DMS79 treated with DMSO at 0.1 percent for 48 hours (cell line): ENCODE measurements at places on chromosomes 7 and 10.

DNA sequence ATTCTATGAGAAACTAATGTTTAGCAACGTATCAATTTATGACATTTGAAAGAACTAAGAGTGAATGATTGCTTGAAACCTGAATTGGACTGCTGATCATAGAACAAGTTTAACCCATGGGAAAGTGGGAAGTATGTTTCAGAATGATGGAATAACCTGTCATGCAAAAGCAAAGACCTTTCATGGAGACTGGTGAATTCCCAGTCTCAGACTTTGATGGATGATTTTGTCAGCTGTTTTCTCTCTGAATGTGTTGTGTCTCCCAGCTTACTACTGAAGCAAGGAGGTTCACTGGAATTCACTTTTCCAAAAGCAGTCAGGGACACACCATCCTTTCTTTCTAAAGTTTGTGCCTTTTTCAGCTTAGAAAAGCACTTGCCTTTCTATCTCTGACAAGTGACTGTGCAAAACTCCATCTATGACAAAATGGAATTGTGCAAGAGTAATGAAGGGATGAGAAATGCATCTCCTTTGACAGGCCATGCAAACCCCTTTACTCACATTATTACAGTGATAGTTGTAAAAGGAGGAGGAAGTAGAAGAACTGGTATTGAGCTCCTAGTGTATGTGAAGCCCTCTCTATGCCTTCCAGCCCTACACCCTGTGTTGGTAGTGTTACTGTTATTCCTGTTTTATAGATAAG lies 176.1 kb downstream of the PRKG1 start:
- no peak for DNase-seq

DNA sequence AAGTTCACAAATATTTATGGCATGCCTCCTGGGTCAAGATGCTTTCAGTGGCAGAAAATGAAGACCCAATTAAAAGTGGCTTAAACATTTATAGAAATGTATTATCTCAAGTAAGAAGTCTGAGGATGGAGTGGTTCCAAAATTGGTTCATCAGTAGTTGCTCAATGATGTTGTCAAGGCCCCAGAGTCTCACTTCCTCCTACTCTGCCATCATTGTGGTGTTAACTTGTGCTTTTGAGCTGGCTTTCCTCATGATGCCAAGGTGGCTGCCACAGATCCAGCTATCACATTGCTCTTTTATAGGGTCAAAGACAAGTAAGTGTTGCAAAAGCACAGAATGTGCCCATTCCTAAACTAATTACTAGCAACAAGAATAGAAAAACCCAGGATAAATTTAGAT lies 404.6 kb upstream of the NRP1 start:
- DNase-seq = no peak

DNA sequence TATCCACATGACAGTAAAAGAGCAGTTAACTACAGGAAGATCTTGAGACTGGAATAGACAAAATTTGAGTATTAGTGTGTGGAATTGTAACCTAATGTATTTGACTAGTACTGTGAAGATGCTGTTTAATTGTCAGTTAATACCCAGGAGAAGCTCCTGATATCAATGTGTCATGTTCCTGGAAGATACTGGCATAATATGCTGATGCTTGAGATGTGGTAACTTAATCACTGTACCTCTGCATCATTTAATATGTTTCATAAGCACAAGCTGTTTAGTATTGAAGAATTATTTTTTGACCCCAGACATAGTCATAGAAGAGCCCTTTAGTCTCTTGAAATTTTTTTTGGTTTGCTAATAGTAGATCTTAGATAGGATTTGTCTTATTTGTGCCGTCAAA lies 15.4 kb downstream of the CCSER2 start:
- no peak for DNase-seq

DNA sequence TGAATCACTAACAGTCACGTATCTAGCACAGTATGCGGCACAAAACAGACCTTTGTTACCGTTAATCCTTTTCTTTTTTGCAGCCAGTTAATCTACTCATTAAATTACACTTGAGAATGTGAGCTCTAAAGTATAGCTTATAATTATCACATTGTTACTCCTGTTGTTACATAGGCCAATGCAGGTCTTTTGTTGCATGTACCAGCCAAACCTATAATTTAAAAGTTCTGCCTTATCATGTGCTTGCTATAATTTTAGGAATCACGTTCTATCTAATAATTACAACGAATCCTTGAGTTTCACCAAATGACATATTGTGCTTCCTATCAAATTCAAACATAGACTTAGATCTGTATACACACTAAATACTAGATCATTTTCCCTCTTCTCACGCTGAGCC lies 245.1 kb downstream of the DGKI start:
- DNase-seq = no peak

- DNase-seq = no peak
These were observed 39.5 kb downstream of the AGK start for GRCh38 chr7:141590666-141591065.

DNA sequence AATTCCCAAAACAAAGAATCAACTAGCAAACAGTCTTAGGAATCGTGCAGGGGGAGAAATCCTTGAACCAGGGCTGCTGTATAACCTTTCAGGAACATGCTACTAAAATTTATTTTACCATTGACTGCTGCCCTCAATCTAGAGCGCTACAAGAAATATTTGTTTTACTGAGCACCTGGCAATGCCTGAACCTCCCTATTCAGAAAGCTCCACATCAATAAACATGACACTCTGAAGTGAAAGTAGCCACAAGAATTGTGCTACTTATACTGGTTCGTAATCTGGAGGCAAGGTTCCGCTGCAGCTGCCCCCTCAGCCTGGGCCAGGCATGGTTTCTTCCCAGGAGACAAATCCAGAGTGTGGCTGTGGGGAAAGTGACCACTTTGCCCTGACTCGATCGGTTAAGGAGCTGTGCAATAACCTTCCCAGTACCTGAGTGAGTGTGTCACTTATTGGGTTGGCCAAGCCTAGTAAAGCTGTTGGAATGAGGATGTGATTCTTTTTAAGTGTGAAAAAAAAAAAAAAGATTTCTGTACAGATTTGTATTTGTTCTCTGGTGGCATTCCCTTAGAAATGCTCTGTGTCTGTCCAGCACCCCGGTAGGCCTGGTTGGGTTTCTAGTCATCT lies 7.7 kb downstream of the VWA2 start:
- no peak for DNase-seq

GRCh38 chr7:41033500-41033899 lies 669.4 kb downstream of the INHBA start:
- DNase-seq = no peak

DNA sequence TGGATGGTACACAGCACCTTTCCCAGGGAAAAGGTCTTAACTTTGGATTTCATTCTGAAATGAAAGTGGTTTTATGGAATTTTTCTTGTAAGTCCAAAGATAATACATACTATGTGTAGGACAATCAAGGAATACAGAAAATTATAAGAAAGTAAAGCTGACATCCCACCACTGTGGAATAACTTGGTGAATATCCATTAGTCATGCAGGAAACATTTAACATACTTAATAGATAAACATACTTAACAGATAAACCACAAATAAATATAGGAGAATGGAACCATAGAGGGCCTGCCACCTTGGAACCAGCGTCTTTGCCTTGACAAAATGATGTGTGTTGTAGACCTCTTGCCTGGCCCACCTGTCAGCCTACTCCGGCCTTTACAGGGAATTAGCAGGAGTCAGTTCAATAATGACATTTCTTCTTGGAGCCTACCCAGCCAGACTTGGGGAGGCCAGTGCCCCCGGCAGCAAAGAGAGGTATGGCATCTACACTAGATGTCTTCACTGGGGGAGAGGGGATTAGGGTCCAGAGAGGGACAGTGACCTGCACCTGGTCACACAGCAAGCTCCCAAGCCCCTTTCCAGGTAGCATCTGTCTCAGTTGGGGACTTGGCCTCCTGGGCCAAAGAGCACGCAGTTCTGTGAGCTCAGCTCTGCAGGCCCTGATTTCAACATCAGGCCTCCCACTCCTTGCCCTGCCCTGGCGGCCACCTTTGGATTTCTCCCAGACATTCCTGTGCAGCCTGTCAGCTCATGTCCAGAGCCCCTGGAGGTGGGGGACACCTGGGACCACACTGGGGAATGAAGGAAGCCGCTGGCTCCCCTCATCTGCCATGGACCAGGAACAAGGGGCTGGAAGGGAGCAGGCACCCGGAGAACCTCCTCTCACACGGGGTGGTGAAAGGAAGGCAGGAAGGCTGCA lies 112.6 kb upstream of the PPIF start:
- no peak for DNase-seq

- no peak for DNase-seq
These were observed 630.6 kb downstream of the GRID1 start for GRCh38 chr10:85735997-85736396.

- no peak for DNase-seq
These were observed 82.7 kb downstream of the IGF2BP3 start for GRCh38 chr7:23387583-23387982.

DNA sequence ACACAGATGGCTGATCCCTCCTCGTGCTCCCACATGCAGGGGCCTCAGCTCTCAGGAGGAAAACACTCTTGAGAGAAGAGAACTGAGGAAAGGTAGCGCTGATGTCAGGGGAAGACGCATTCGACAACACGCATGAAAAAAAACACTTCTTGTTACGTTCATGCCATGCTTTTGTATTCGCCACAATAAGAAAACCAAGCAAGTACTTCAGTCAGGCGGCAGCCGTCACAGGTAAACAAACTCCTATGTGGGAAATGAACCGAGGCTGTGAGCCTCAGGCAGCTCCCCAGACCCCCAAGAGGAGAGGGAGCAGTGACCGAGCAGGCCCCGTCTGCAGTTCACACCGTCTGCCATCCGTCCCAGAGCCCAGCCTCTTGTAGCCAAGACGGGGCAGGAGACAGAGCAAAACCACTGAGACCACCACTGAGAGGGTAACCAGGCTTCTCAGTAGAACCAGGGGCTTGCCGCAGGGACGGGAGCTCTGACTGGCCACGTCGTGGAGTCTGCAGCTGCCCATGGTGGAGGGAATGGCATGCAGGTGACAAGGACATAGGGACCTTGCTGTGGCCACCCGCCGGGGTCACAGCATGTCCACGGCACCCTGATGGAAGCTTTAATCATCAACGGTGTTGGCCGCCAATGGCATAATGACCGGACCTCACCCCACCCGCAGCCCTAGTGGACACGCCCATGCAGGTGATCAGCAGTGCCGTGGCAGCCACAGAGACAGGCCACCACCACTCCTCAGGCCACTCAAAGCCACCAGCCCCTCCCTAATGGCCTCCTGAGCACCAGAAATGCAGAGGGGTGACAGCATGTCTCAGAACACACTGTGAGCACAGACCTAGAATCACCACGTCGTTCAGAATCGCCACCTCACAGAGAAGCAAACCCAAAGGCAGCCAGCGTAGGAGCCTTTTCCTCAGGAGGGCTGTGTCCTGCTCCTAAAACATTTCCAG lies 304.3 kb downstream of the PTPRN2 start:
- peak; percentile 91 for DNase-seq

GRCh38 chr7:18667466-18667865 lies 171.9 kb downstream of the HDAC9 start:
- DNase-seq = no peak

DNA sequence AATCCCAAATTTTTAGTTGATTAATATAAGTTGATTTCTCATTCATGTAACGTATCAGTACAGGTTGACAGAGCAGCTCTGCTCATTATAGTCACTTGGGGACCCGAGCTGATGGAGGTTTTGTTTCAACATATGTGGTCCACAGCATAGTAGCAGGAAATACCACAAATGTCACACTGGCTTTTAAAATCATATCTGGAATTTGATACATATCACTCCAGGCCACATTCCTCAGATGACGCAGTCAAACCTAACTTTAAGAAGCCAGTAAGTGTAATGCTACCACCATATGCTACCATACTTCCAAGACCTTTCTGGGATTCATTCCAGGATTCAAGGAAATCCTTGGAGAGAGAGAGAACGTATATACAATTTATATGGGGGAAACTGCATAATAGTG lies 156.3 kb downstream of the PHF14 start:
- no peak for DNase-seq

DNA sequence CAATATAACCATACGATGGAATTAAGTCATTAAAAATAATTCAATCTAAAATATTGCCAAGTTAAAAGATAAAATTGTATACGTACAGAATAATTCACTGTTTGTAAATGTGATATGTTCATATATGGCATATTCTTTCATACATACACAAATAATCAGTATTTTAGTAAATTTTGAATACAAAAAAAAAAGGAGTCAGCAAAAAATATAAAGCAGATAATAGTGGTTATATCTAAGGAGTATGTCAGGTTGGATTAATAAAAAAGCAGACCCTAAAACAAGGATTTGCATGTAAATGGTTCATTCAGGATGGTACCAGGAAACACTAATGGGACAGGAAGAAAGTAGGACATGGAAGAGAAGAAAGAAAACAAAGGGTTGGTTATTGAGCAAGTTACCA lies 59.5 kb downstream of the XPNPEP1 start:
- DNase-seq = no peak

- DNase-seq = no peak
These were observed 227.9 kb upstream of the PRSS58 start for GRCh38 chr7:142485617-142486226.

- DNase-seq = peak; percentile 20
These were observed 3.1 kb upstream of the SLC18A3 start for GRCh38 chr10:49606981-49607535.

DNA sequence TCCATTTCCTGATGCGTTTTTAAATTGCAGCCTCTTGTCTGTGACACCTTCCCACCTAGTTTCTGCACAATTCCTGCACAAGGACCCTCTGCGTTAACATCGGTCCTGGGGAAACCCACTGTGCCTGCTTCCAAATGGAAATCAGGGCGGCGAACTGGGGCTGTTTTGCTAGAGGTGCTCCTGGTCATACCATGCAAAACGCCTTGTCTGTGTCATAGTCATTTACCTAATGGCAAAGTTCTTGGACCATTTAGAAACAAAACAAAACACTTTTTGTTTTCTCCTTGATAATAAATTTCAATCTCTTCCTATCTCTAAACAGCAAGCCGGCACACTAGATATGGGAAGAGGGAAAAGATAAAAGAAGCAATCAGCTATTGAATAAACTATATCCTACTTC lies 206.9 kb upstream of the KLF14 start:
- no peak for DNase-seq

GRCh38 chr10:87816898-87817608 lies 973 bp downstream of the ATAD1 start:
- no peak for DNase-seq

DNA sequence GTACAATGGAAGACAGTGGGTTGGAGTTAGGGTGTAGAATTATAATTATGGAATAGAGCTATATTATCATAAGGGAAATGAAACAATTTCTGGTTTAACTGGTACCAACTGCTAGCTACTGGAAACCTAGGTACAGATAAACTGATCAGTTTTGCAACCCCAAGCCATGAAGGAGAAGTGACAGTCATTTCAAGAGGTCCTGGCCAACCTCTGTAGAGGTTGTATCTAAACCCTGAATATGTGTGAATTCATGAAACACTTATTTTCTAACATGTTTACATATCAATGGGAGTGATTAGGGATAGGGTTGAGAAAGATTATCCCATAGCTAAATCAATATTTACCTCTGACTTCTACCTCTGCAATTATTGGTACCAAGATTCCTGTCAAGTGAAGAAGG lies 29.9 kb upstream of the CC2D2B start:
- no peak for DNase-seq

GRCh38 chr10:3635211-3635671 lies 149.8 kb downstream of the KLF6 start:
- DNase-seq = no peak

- DNase-seq = no peak
These were observed 5.4 kb upstream of the YWHAG start for GRCh38 chr7:76364198-76364584.
